CD4-positive, alpha-beta T cell treated with Interleukin-10 for 1 hour (primary cell): ENCODE measurements at places on chromosomes 2 and 18.

- no peak for DNase-seq
Observed at GRCh38 chr2:10132043-10132575, 9.6 kb downstream of the RRM2 start.

DNA sequence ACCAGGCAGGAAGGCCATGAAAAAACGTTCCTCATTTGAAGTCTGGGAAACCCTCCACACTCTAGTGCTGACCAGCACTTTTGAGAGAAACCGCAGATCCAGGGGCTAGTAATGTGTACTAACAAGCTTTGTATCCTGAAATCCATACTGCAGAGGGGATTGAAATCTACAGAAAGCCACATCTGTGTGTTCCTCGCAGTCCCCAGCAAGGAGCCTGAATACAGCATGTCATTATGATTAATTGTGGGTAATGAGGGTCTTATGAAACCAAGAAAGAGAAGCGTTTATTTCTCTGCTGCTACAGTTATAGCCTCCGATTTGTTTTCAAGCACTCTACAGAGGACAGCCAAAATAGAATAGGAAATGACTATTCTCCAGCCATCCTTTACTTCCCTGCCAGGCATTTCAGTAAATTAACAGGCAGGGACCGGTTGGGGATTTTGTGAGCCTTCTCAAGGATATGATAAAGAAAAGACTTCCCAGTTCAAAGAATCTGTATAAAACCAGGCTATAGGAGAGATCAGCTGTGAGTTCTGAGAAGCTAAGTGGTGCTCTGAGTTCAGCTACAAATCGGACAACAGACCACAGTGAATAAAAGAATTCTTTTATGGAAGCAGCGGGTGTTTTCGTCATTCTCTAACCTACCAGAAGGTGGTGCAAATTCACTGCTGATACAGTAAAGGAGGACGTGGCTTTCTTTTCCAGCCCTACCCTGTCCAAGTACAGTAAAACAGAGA is 133.4 kb downstream of the INSIG2 start:
- DNase-seq: peak; percentile 67

GRCh38 chr18:57666818-57667497 is 45.3 kb upstream of the NARS1 start:
- no peak for DNase-seq

- DNase-seq: no peak
Observed at GRCh38 chr2:109148991-109149645, 20.1 kb downstream of the SH3RF3 start.

- peak; percentile 9 for DNase-seq
Observed at GRCh38 chr18:43587538-43588153, 310.4 kb upstream of the SYT4 start.
